ENCODE measurements at places on chromosomes 4 and X.

GRCh38 chr4:118765399-118765798 lies 70.5 kb downstream of the SEC24D start:
- no peak for DNase-seq

GRCh38 chr4:146514651-146515357 lies 6.9 kb downstream of the SLC10A7 start:
- no peak for DNase-seq

GRCh38 chr4:48346594-48346993 lies 5.3 kb downstream of the SLAIN2 start:
- DNase-seq: no peak

DNA sequence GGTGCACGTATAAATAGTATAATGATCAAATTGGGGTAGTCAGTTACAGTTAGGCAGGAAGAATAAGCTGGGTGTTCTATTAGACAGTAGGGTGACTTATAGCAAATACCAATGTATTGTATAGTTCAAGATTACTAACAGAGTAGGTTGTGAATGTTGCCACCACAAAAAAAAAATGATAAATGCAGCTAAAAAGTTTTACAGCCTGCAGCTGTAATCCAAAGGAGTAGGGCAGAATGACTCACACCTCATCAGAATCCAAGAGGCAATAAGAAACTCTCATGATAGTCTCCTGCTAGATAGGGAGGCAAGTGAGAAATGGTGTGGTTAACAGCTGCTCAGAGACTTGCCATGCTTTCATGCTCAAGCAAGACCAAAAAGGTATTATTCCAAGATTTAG lies 19.6 kb upstream of the TCEAL4 start:
- DNase-seq: no peak

DNA sequence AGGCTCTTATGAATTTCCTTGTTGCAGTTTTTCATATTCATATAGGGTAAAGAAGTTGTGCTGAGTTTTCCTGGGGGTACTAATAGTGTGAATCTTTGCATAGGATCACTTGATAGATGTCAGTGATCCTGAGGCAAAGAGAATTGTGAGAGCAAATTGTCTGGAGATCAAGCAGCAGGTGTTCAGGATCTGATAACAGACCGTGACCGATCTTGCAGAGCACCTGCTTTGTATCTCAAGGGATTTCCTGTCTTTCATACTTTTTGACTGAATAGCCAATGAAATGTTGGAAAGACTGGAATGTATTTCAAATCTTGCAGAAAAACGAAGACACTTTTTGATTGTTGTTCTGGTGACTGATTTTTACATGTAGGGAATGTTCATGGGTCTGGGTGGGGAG lies 914.5 kb downstream of the STIM2 start:
- DNase-seq: no peak

GRCh38 chr4:78784236-78784865 lies 8.2 kb downstream of the BMP2K start:
- DNase-seq: no peak

DNA sequence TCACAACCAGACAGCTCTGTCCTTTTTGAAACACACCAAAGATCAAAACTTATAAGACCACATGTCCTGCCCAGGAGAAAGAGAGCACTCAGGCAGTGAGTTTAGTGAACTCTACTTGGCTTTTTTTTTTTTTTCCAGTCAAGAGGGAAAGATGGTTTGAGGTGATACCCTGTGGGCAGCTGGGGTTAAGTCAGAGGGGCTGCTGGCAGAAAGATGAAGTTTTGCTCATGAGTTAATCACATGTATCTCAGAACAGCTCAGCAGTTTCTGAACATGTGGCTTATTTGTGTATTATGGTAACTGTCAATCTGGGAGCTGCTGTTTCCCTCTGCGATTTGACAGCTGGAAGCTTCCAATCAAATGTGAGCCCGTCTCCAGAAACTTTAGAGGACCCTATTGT lies 56.4 kb upstream of the MAP3K15 start:
- no peak for DNase-seq

DNA sequence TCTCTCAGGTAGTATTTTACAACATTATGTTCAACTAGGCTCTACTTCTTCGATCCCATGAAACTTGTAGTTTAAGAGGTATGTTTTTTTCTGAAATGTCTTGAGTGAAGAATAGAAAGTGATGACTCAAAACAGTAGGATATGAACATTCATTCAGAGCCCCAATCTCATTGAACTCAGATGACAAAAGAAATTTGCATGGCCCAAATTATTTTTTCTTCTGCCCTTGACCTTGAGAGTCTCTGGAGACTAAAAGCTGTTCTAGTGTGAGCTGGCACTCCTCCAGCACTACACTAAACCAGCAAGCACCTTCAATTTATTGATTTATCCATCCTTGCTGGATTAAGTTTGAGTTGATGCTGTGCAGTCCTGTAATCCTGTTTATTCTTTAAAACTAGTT lies 4.0 kb downstream of the DCLK2 start:
- DNase-seq: no peak

DNA sequence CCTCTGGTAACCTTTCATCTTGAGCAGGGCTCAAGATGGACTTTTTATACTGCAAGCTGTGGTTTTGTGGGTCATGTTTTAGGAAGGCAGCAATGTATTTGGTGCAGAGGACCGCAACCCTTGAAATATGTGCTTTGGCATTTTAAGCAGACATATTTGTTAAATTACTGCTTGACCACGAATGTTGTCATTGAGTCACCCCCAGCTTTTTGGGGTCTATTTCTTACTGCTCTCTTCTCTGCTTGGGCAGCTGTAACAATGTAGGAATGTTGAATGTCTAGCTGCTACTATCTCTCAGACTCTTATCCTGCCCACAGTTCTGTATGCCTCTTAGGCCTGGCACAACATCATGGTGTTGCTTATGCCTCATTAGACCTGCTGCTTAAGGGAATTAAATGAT lies 6.0 kb downstream of the RBPJ start:
- no peak for DNase-seq

GRCh38 chrX:22739276-22739675 lies 260.5 kb upstream of the DDX53 start:
- no peak for DNase-seq

DNA sequence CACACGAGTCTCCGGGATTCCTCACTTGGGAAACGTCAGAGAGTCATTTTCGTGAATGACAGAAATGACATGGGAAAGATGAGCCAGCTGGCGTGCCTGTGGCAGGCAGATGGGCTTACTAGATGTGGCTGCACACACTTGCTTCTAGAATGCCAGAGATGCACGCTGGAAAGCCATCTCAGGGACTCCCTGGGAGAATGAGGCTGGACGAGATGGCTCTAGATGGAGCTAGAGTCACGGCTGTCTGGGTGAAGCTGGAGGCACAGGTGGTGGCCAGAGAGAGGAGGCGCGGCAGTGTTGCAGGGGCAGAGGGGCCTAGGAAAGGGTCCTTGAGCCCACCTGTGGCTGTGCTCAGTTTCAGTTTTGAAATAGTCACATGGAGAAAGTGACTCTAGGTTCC lies 26.0 kb downstream of the TKTL1 start:
- DNase-seq: no peak

DNA sequence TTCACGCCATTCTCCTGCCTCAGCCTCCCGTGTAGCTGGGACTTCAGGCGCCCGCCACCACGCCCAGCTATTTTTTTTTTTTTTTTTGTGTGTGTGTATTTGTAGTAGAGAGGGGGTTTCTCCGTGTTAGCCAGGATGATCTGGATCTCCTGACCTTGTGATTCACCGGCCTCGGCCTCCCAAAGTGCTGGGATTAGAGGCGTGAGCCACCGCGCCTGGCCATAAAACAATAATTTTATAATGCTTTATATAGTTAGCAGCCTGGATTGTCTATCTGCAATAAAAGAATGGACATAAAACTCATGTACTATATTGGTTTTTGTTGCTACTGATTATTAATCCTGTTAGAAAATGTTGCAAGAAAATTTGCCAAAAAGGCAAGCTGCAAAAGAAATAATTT lies 195.9 kb upstream of the BANK1 start:
- DNase-seq: no peak

- DNase-seq: no peak
Observed at GRCh38 chr4:118289794-118290193, 63.0 kb downstream of the PRSS12 start.

GRCh38 chrX:77977518-77977917 lies 8.1 kb upstream of the PGAM4 start:
- no peak for DNase-seq
